Cardiac muscle cell (in vitro differentiated cells and primary cell): ENCODE measurements at places on chromosomes 6 and 20. TPM values are rescaled to one million over a fixed set of nuclear protein-coding genes. Genes with fewer than 3 reads are reported as not detected.

- no peak for DNase-seq
- no peaks in the 10 kb centered on the region for H3K27me3 ChIP-seq
- H3K36me3 ChIP-seq, result no peaks in the 10 kb centered on the region
- H3K4me1 ChIP-seq, result no peaks in the 10 kb centered on the region
- no peak overlapping the region for H3K4me3 ChIP-seq
- H3K27ac ChIP-seq, result no peak overlapping the region
Observed at GRCh38 chr20:40146071-40146470, 543.0 kb downstream of the MAFB start.

DNA sequence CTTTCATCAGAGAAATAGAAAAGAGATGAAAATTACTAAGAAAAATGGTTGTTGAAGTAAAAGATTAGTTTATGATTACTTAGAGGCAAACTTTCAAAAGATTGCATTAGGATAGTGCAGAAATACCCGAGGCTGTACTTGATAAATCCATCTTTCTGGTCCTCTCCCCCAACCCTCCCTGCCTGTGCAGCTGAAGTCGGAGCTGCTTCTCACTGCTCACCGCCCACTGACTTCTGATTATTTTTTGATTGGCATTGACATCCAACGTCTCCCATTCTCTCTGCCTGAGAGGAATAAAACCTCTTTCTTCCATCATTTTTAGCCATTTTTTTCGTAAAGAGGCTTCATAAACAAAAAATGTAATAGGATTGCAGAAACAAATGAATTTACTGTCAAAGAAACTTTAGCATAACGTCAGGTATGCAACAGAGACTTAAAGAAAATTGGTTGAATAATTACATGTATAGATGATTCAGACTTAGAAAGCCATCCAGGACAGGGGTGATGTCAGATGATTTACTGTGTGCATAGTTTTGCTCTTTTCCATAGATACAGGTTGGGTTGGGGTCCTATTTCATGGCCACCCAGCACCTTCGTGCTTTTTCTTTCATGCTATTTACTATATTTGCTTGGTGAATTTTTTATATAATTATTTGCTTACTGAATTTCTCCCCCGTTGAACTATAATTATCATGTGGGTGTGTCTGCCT is 53.6 kb upstream of the EDN3 start:
- no peaks in the 10 kb centered on the region for H3K27me3 ChIP-seq
- no peaks in the 10 kb centered on the region for H3K36me3 ChIP-seq
- DNase-seq, result no peak
- no peak overlapping the region for H3K4me3 ChIP-seq

GRCh38 chr6:95293257-95293656 is 284.1 kb upstream of the MANEA start:
- no peak overlapping the region for H3K27ac ChIP-seq
- no peaks in the 10 kb centered on the region for H3K4me1 ChIP-seq
- H3K27me3 ChIP-seq, result no peaks in the 10 kb centered on the region
- H3K36me3 ChIP-seq, result no peaks in the 10 kb centered on the region
- DNase-seq, result no peak
- no peak overlapping the region for H3K4me3 ChIP-seq

DNA sequence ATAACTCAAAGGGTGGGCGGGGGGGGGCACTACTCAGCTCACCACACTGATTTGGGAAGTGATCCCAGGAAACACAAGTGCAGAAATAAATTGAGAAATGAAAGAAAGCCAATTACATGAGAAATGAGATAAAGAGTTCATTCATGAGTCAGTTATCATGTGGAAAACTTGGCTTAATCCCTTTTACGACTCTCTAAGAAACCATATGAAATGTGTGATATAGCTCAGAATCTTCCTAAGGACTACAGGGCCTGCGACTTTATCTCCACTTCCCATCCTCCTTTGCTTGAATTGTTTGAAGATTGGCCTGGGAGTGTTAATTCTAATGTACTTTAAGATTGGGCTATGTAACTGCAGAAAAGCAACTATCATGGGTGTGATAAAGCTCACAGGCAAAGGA is 3.6 kb upstream of the BTN2A2 start:
- H3K36me3 ChIP-seq, result no peaks in the 10 kb centered on the region
- no peaks in the 10 kb centered on the region for H3K4me1 ChIP-seq
- H3K4me3 ChIP-seq, result no peak overlapping the region
- peak; percentile 57 for DNase-seq

DNA sequence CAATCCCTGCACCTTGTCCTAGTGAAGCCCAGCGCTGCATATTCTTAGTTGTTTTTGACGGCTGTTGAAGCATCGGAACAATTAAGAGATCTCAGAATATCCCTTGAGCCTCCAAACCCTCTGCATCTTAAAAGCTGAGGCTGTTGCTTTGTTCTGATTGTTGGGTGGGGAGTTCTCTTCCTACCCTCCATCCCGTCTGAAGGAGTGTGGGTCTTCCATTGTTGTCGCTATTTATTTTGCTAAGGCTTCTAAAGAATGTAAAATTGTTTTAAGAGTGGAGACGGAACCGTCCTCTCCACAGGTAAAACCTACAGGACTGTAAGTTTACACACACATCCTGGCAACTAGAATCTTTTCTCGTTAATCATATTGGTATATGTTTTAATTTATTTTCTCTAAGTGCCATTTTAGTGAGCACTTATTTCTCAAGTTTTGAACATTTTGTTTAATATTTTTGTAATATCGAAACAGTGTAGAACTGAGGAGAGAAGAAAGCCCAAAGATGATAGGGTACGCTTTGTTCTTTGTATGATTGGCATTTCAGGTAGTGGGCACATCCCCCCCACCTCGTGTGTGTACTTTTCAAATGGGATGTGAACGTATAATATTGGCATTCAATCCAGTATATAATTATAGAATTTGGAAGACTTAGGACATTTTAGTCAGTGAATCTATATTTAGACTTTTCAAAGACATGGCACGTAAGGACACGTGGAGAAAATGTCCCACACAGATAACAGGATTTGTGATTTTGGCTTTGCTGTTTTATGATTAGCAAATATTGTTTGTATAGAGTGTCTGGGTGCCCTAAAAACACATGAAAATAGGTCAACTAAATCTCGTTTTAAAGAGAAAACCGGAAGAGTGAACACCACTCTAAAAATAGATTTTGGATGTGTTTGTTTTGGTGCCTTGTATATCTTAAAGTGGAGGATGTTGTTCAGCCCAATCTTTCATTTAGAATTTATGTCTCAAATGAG is 1.3 kb downstream of the RNF146 start:
- H3K4me1 ChIP-seq, result peaks cover 9% of the 10 kb centered on the region
- H3K27me3 ChIP-seq, result no peaks in the 10 kb centered on the region
- peak overlapping the region; percentile 62 for H3K4me3 ChIP-seq
- peak overlapping the region; percentile 96 for H3K27ac ChIP-seq

DNA sequence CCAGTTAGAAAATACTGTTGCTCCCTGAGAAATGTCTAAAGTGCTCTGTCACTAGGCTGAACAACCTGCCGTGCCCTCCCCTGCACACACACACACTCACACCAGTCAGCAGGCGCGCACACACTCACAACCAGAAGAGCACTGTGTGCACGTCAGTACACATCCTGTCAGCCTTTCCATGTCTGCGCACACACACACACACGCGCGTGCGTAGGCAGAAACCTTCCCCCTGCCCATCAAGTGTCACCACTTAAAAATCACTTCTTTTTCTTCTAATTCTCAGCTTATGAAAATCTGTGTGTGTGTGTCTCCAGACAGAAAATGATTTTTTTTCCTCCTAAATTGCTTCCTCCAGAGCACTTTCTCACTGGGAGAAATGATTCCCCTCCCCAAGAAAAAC is 100.3 kb downstream of the EDN3 start:
- H3K36me3 ChIP-seq, result no peaks in the 10 kb centered on the region
- no peak overlapping the region for H3K4me3 ChIP-seq
- H3K27me3 ChIP-seq, result peaks cover 21% of the 10 kb centered on the region
- H3K4me1 ChIP-seq, result peaks cover 9% of the 10 kb centered on the region

GRCh38 chr20:49276161-49276960 is 1.5 kb downstream of the ZNFX1 start:
- DNase-seq, result peak; percentile 59
- H3K27ac ChIP-seq, result no peak overlapping the region

GRCh38 chr6:100809346-100809745 is 71.8 kb downstream of the ASCC3 start:
- no peaks in the 10 kb centered on the region for H3K27me3 ChIP-seq
- H3K4me1 ChIP-seq, result no peaks in the 10 kb centered on the region
- no peak overlapping the region for H3K27ac ChIP-seq
- no peak for DNase-seq

DNA sequence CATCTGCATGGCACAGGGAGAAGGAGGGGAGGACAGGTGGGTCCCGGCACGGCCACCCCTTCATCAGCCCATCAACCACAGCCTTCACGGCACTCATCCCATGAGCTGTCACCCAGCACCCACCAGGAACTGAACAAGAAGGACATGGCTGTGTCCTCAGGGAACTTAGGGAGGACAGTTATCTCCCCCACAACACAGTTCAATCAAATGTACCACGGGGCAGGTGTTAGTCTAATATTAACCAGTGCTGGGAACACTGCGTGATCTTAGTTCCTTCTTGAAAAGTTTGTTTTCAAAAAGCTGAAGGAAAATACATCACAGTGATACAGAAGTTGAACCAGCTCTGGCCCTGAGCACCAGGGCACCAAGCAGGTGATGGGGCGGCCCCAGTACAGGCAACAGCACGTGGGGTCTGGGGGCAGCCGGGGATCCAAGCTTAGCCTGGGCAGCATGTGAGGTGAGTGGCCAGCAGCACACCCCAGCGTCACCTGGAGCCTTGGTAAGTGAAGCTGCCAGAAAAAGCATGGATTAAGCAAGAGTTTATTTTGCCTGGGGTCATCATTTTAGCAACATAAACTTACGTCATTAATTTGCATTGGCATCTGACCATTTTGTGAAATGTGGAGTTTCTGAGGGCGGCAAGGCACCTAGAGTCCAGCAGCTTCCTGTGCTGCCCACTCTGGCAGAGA is 35.5 kb upstream of the AFDN start:
- no peaks in the 10 kb centered on the region for H3K36me3 ChIP-seq
- no peak overlapping the region for H3K27ac ChIP-seq
- H3K4me1 ChIP-seq, result no peaks in the 10 kb centered on the region
- no peaks in the 10 kb centered on the region for H3K27me3 ChIP-seq
- H3K4me3 ChIP-seq, result no peak overlapping the region

DNA sequence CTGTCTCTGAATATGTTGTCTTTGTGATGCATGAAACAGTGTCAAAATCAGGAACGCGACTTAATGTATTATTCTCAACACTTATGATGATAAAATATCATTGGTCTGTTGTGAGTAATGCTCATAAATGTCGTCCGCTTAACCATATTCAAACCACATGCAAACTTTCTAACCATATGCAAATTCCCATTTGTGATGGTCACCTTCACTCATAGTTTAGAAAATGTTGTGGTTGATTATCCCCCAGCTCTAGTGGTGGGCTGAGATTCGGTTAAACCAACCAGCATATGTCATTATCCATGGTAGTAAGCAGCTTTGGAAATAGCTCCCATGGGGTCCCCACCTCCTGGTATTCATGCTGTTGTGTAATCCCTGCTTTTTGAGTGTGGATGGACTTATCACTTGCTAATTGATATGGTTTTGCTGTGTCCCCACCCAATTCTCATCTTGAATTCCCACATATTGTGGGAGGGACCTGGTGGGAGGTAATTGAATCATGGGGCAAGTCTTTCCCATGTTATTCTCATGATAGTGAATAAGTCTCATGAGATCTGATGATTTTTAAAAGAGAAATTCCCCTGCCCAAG is 360.0 kb upstream of the TSHZ2 start:
- H3K4me1 ChIP-seq, result no peaks in the 10 kb centered on the region
- H3K27me3 ChIP-seq, result no peaks in the 10 kb centered on the region
- no peak overlapping the region for H3K4me3 ChIP-seq
- no peak for DNase-seq
- H3K27ac ChIP-seq, result no peak overlapping the region

DNA sequence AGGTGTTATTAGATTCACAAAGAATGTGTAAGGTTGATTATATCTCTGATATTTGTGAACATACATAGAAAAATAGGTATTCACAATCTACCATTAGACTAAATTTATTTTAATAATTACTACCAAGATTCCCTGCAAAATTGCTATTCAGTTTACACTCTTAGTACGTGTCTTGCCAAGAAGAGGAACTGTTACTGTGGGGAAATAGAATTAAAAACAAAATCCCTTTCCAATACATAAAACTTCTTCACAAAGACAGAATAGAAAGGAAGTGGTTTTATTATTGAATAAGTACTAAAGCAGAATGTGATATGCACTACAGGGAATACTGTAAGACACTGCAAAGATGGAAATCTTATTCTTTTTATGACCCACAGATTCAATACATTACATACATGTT is 17.0 kb downstream of the RAB32 start:
- H3K27me3 ChIP-seq, result no peaks in the 10 kb centered on the region
- H3K27ac ChIP-seq, result no peak overlapping the region
- H3K4me3 ChIP-seq, result no peak overlapping the region
- no peaks in the 10 kb centered on the region for H3K36me3 ChIP-seq
- no peak for DNase-seq

The RAB44 gene
- not detected in 2 replicates for polyA plus RNA-seq

- H3K4me3 ChIP-seq, result peak overlapping the region; percentile 45
- no peaks in the 10 kb centered on the region for H3K36me3 ChIP-seq
- DNase-seq, result no peak
- peaks cover 13% of the 10 kb centered on the region for H3K4me1 ChIP-seq
Observed at GRCh38 chr6:3228771-3229565, 1.5 kb upstream of the TUBB2B start.

The APOBEC2 gene
- 107 and 156 TPM in 2 replicates for polyA plus RNA-seq

- peaks cover 30% of the 10 kb centered on the region for H3K4me1 ChIP-seq
- peaks cover 1% of the 10 kb centered on the region for H3K36me3 ChIP-seq
- DNase-seq, result peak; percentile 97
Observed at GRCh38 chr6:137866914-137867684, at the start of gene TNFAIP3. Gene TNFAIP3 (plus strand): TSS chr6:137867259. CDS start chr6:137871228, 3,969 bp downstream.

The KIF3B gene
- polyA plus RNA-seq, result 4.7 and 6.2 TPM in 2 replicates

DNA sequence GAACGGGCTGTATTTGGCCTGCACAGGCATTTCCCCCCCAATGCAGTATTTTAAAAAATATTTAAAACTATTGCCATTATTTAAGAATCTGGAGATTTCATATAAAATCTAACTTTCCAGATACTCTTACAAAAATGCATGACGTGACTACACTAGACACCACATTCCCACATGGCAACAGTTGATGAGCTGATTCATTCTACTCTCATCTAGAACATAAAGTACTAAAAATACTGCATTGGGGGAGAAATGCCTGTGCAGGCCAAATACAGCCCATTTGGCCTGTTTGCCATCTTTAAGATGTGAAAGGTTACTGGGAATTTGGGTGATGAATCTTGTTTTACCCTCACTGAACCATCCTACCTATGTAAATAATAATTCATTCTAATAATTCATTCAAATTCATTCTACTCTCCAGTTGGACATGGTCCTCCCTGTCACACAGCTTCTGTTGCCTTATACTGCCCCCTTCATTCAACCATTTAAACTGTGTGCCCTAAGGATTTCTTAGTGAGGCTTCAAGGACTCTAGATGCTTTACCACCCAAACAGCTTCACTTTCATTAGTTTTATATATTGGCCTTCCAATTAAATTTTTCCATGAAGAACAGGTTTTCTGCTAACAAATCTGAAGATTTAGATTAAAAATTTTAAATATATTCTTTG is 6.9 kb upstream of the ZSCAN16 start:
- H3K27ac ChIP-seq, result no peak overlapping the region
- H3K4me3 ChIP-seq, result no peak overlapping the region
- no peaks in the 10 kb centered on the region for H3K4me1 ChIP-seq
- no peaks in the 10 kb centered on the region for H3K27me3 ChIP-seq
- peaks cover 53% of the 10 kb centered on the region for H3K36me3 ChIP-seq
